ENCODE measurements at places on chromosomes 7 and 10.

DNA sequence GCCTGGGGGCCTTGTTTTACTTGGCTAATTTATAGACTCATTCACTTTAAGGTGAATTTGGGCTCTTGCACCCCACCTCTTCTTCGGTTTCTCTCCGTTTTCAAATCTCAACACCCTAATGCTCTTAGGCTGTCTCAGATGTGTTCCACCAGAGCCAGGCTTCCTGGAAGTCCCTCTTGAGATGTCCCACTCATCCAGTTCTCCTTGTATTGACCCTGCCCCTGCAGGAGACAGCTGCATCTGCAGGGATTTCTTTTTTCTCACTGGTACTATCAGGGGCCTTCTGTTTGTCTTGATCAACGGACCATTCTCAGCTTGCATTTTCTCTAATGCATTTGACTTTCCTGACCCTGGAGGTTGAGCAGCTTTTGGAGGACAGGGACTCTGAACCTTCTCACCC lies 279.5 kb downstream of the GALNT17 start:
- DNase-seq, result no peak

DNA sequence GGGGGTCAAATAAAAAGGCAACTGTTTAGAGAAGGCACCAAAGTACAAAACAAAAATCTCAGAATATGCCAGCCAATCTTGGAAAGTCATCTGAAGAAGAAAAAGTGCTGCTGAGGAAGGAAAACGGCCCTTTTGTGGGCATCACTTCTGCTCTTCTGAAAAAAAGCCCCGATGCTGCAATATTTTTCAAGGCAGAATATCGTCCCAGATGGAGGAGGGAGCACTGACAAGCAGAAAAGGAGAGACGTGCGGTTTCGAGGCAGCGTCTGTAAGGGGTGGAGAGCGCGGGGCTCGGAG lies 959 bp upstream of the ATRNL1 start:
- DNase-seq, result no peak

DNA sequence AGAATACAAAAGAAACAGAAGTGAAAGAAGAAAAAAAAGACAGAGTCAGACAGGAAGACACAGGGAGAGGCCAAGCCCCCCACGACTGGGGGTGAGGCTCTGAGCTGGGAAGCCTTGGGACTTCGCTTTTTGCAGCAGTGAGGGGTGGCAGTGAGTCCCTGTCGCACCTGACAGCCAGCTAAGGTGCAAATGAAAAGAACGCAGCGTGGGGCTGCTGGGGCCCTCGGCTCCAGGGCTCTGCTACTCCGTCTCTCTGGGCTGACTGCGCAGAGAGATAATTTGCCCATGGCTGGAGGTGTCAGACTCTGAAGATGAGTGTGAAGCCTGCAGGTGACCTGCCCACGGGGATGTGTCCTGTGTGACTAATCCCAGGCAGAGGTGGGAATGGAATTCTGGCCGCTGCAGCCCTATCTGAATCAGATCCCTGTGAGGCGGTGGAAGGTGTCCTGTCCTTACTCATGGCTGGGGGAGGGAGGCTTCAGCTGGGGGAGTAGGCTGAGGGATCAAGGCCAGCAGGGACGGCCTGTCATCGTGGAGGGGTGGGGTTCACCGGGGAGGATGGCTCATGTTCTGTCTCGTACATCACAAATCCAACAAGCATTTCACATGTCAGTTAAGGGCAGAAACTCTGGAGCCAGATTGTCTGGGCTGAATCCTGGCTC lies 96.4 kb downstream of the SLIT1 start:
- DNase-seq, result no peak

GRCh38 chr10:47207894-47208469 lies 92.0 kb upstream of the GDF10 start:
- DNase-seq, result no peak

DNA sequence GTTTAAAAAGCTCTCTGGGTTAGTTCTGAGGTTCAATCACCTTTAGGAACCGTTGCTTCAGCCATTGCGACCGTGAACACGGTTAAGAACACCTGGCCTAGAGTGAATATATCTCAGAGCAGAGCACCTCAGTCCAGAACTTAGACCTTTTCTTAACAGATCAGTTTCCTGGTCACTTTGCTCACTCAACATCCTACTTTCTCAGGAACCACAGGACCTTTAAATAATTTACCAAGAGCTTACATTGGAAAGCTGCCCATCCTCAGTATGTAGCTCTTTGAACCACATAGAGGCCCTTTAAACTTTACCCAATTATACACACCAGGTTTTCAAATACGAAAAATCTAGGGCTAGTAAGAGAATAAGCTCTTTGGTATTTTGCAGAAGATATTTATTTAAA lies 153.2 kb downstream of the NRBF2 start:
- DNase-seq, result no peak

DNA sequence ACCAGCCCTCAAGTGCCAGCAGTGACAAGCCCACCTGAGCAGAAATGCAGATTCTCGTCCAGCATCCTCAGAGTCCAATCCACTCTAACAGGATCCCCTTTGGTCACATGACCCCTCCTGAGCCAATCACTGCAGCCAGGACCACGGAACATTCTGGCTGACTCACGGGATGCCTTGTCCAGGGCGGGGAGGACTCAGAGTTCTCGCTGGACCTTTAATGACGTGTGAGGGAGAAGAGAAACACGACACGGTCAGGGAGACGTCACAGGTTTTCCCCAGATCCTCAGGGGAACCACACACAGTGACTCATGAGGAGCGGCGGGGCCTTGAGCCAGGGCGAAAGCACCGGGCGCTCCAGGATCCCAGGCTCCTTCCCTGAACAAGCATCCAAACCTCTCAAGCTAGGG lies 155.7 kb downstream of the PTPRN2 start:
- no peak for DNase-seq

DNA sequence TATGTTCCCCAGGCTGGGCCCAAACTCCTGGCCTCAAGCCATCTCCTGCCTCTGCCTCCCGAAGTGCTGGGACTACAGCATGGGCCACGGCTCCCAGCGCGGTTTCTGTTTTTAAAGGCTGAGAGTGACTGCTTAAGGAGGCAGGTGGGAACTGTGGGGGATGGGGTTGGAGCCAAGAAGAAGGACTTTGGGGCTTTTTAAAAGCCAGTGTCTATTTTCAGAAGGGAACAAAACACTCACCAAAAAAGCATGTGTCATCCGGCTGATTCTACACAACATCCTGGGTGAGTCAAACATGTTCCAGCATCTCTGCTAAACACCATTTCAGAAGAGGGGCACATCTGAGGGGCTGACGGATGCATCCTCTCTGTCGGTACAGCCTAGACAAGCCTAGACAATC lies 824.5 kb downstream of the TYW1 start:
- DNase-seq, result no peak

- DNase-seq, result no peak
Measured at GRCh38 chr7:29798422-29798821, 7.9 kb upstream of the WIPF3 start.

DNA sequence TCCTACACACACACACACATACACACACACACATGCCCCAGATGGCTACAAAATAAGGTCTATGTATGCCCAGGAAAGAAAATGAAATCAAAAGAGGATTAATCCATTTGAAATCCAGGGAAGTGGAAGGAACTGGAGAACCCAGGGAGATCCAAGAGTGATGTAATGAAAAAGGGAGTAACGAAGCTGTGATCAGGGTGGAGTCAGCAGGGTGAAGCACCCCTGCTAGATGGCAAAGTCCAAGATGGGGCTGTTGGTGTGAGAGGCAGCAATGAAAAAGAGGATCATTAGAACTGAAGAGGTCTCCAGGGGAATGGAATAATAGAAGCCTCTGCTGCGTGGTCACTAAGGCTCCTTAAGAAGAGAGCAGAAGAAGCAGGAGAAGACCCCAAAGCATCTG lies 43.6 kb upstream of the IL6 start:
- no peak for DNase-seq

- no peak for DNase-seq
Measured at GRCh38 chr7:24975644-24976260, 4.2 kb downstream of the OSBPL3 start.

- DNase-seq, result no peak
Measured at GRCh38 chr7:139791316-139791715, 13.5 kb upstream of the HIPK2 start.

- DNase-seq, result no peak
Measured at GRCh38 chr10:23370106-23370505, 25.5 kb upstream of the C10orf67 start.

GRCh38 chr7:154427533-154427932 lies 375.3 kb downstream of the DPP6 start:
- peak; percentile 90 for DNase-seq

GRCh38 chr10:131006458-131007256 lies 304.9 kb downstream of the TCERG1L start:
- no peak for DNase-seq

DNA sequence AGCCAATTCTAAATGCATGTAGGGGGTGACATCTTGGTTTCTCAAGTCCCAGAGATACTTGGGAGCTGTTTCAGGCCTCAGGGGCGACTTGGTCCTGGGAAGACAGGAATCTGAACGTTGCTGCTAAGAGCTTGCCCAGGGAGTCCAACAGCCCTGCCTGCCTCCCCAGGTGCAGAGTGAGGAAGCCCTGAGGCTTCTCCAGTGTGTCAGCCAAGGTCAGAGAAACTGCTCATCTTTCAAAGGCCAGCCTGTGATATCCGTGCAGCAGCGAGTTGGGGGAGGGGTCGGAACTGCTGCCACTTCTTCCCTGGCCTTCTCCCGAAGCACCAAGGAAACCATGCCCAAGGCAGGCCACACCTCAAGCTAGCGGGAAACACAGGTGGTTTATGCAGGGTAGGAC lies 9.7 kb downstream of the GDF2 start:
- DNase-seq, result no peak

DNA sequence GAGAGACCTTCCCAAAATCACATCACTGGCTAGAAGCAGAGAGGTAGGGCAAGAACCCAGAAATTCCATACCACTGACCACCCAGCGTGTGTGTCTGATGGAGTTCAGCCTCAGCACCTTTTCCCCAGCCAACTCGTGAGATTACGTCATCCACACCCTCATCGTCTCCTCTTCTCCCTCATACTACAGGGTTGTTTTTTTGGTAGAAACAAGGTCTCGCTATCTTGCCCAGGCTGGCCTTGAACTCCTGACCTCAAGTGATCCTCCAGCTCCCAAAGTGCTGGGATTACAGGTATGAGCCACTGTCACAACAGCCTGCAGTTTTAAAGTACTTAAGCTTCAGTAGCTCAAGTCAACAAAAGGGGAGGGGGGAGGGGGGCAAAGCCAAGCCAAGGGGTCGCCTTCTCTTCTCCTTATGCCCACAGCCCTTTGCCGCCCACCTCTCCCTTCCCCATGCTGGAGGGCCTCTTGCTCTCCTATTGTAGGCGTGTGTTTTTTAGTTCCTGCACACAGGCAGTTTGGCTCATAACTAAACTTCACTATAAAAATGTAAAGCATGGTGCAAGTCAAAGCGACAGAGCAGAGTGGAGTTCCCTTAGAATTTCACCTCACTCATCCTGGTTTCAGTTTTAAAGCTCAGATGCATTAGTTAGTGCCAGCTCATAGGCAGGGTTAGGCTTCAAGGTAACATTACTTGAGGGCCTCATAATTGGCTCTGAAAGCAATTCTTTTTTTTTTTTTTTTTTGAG lies 5.2 kb upstream of the PRDX3 start:
- DNase-seq, result no peak

DNA sequence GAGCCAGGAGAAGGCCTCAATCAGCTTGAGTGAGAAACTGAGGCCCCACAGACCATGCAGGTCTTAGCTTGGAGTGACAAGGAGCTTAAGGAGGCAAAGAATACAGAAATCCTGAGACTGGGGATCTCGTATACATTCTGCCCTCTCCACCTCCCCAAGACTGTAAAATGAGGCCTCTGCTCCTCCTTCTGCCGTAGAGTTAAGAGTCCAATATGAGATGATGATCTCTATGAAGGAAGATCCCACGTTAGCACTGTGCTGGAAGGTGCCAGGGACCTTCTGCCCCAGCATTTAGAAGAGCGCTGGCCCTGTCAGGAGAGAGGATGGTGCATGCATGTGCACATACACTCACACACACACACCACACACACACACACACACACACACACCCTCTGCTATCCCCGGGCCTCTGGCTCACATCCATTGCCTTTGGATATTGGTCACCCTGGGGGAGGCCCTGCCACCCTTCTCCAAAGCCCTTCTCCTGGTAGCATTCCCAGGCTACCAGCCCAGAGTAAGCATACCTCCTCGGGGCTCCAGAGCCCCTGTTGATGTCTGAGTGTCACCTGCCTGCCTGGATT lies 15.0 kb downstream of the ZCCHC24 start:
- no peak for DNase-seq

- DNase-seq, result no peak
Measured at GRCh38 chr7:919924-920341, 34.5 kb downstream of the ADAP1 start.

DNA sequence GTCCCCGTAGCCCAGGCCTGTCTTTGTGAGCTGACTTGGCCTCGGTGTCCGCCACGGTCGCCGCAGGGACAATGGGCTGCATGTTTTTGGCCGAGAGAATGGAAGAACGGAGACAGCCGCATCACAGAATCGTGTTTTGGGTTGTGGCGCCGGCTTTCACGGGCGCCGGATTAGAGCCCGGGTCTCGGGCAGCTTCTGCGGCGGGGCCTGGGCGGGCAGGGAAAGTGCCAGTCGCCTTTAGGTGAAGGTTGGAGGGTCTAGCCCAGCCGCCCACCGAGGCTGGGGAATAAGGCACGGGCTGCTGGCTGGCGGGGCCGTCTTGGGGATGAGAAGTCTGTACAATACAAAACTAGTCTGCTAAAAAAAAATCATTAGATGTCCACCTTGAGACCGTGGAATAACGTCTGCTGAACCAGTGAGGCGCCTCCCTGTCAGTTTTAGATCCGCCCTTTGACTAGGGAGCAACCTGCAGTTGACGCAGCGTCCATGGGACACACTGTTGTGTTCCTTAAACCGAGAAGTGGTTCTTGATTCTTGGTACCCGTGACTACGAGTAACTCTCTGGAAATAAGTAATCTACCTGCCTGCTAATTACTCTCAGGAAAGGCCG lies 577 bp downstream of the DNAJB9 start:
- DNase-seq, result peak; percentile 27

DNA sequence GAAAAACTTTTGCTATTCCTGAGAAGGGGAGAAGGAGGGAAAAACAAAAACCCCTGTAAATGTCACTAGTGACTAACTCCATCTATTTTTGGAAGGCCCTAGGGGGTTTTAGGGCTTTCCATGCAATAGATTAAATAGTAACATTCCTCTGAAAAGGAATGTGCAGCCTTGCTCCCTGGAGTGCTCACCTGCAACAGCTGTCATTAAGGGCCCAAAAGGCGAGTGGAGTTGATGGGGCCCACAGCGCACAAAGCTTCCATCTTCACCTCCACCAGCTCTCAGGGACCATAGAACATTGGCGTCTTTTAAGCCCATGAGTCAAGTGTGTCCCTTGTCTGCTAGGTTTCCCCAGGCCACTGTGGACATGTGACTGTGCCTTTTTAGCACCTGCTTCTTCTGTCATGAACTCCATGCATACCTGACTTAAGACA lies 58.0 kb upstream of the IL6 start:
- DNase-seq, result no peak

GRCh38 chr10:11516431-11516746 lies 95.1 kb downstream of the USP6NL start:
- DNase-seq, result no peak

- DNase-seq, result peak; percentile 49
Measured at GRCh38 chr7:116862951-116863670, 724 bp downstream of the CAPZA2 start.

- DNase-seq, result no peak
Measured at GRCh38 chr7:142176901-142177300, 65.4 kb downstream of the MGAM2 start.

Measured in globus pallidus (tissue), 1 donor.